ENCODE measurements at places on chromosomes 4 and X.

GRCh38 chr4:23923141-23923540 lies 33.3 kb upstream of the PPARGC1A start:
- DNase-seq: no peak

DNA sequence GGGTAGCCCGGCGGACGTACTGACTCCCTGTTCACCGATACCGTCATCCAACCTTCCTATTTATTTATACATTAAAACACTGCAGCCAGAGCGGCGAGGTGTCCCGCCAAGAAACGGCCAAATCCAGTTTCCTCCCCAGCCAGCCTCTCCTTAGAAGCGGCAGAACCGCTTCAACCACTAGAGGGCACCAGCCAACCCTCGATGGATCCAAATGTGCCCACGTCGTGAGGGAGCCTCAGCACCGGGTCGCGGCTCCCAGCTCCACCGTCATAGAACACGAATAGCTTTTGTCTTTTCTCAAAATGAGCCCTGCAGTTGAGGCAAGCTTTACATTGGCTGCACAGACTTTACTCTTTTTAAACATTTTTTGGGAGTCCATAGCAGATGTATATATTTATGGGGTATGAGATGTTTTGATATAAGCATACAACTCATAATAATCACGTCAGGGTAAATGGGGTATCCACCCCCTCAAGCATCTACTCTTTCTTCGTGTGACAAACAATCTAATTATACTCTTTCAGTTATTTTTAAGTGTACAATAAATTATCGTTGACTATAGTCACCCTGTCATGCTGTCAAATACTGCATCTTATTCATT lies 13.0 kb upstream of the HELT start:
- peak; percentile 78 for DNase-seq

- no peak for DNase-seq
Measured at GRCh38 chr4:39635023-39635422, 3.6 kb downstream of the SMIM14 start.

- DNase-seq: no peak
Measured at GRCh38 chr4:1542516-1543320, 136.5 kb upstream of the NKX1-1 start.
